Small intestine (tissue), 16 donors: ENCODE measurements at places on chromosomes 13 and 19. TPM values are rescaled to one million over a fixed set of nuclear protein-coding genes. Genes with fewer than 3 reads are reported as not detected.

- no peak for DNase-seq
These were observed 22.6 kb downstream of the CYP2F1 start for GRCh38 chr19:41136636-41137455.

GRCh38 chr19:43755256-43755801 lies 567 bp upstream of the SMG9 start:
- peak; percentile 83 for DNase-seq

DNA sequence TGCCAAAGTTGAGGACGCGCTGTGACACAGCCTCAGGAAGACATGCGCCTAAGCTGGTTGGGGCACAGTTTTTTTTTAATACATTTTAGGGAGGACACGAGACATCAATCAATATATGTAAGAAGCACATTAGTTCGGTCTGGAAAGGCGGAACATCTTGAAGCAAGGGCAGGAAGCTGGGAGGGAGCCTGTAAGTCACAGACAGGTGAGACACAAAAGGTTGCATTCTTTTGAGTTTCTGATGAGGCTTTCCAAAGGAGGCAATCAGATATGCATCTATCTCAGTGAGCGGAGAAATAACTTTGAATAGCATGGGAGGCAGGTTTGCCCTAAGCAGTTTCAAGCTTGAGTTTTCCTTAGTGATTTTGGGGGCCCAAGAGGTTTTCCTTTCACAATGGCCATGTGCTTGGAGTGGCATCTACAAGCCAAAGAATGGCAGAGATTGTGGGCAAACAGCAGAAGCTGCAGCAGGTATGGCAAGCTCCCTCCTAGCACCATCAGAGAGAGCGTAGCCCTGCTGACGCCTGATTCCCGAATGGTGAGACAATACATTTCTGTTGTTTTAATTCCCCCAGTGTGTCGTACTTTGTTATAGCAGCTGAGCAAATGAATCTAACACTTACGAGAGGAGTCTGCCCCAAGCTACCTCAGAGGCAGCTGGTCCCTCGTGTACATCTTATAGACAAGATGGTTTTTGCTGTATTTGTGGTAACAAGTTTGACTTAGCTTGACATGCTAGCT lies 99.5 kb upstream of the TMTC4 start:
- DNase-seq: no peak

DNA sequence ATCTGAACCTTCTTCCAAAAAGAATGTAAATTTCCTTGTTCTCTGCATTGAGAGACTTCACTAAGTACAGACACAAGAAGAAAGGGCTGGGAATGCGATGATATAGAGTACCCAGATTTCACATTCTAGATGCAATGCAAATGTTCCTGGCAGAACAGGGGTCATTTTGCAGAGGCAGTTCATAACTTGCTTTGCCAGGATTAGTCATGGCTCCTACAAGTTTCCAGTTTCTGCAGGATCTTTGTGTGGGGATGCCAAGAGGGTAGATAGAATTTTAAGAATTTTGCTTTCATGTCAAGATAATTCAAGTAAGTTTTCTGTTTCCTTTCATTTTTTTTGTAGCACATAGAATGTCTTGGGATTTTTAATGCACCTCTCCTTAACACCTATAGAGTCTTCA lies 181.2 kb downstream of the FGF9 start:
- DNase-seq: no peak

DNA sequence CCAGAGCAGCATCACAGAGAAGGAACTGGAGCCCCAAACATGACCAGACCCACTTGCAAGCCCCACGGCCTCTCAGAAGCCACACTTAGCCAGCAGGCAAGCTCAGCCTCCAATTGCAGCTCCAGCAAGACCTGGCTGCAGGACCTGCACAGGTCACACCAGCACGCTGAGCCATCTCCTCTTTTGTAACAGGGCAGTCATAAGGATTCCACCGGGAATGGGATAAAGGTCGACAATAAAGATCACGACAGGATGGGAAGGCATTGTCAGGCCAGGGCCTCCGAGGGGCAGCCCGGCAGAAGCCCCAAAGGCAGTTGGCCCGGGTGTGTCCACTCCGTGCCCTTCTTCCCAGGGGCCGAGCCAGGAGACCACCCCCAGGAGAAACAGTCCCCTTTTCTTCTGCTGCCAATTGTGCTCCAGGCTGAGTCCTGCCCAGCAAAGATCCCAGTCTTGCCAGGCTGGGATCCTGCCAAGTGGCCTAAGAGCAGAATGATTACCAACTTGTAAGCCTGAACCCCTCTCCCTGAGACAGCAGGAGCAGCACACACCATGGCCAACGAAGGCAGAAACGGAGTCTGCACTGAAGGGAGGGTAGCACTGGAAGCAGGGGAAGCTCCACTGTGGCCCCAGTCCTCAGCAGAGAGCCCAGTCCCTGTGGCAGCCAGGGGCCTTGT lies 12.5 kb downstream of the PEPD start:
- DNase-seq: no peak

- DNase-seq: no peak
These were observed 31.2 kb downstream of the ZNF536 start for GRCh38 chr19:30403203-30403985.

GRCh38 chr13:114069376-114070097 lies 62.9 kb downstream of the RASA3 start:
- DNase-seq: no peak

GRCh38 chr13:78700121-78700910 lies 41.4 kb upstream of the OBI1 start:
- DNase-seq: no peak

GRCh38 chr13:91247768-91248167 lies 99.7 kb upstream of the MIR17HG start:
- peak; percentile 6 for DNase-seq

- DNase-seq: peak; percentile 59
These were observed 678 bp downstream of the ISOC2 start for GRCh38 chr19:55460670-55461258.

DNA sequence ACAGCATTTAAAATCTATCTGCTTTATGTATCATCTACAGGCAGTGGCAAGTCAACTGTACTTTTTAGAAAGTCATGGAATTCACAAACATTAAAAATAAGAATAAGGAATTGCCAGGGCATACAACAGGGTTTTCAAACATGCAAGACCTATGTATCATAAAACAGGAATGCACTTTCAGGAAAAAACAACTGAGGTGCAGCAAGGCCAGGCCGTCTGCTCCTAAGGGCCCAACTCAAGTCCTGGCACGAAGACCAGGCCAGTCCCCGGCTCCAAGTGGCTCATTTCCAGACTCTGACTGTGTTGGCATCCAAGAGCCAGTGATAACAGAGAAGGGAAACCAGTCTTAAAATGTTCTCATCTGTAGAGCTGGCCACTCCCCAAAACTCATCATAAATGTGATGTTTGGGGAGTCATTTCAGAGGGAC lies 7.1 kb downstream of the RFX2 start:
- DNase-seq: no peak

DNA sequence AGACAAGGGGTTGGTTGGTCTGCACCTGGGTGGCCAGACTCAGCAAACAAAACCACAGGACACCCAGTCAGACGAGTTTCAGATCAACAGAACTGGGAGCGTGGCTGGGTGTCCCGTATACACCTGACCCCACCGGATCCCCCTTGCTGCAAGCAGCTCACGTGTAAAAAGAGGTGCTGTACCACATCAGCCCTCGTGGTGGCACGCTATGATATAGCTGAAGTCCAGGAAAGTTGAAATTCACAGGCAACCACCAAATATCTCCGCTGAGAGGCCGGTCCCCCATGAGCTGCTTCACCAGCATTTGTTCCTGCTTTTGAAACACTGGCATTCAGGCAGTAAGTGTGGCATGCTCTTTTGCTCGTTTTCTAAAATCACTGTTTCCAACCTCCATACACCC lies 92.3 kb downstream of the TUBA3C start:
- no peak for DNase-seq

GRCh38 chr13:48412881-48413351 lies at the start of gene LPAR6:
Gene LPAR6 (minus strand): TSS chr13:48413113. CDS start chr13:48412423, 690 bp downstream.
- peak; percentile 62 for DNase-seq

GRCh38 chr13:21014502-21015170 lies 46.8 kb downstream of the LATS2 start:
- no peak for DNase-seq

DNA sequence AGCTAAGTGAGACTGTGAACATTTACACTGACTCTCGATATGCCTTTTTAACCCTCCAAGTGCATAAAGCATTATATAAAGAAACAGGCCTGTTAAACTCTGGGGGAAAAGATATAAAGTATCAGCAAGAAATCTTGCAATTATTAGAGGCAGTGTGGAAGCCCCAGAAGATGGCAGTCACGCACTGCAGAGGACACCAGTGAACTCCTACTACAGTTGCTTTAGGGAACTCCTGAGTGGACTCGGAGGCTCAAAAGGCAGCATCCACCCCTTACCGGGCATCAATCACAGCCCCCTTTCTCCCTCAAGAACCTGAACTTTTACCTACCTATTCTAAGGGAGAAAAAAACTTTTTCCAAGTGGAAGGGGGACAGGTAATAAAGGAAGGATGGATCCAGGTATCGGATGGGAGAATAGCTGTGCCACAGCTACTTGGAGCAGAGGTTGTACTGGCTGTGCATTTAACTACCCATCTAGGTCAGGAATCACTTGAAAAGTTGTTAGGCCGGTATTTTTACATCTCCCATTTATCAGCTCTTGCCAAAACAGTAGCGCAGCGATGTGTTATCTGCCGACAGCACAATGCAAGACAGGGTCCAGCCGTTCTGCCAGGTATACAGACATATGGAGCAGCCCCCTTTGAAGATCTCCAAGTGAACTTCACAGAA lies 80.1 kb downstream of the ZNF486 start:
- DNase-seq: no peak

DNA sequence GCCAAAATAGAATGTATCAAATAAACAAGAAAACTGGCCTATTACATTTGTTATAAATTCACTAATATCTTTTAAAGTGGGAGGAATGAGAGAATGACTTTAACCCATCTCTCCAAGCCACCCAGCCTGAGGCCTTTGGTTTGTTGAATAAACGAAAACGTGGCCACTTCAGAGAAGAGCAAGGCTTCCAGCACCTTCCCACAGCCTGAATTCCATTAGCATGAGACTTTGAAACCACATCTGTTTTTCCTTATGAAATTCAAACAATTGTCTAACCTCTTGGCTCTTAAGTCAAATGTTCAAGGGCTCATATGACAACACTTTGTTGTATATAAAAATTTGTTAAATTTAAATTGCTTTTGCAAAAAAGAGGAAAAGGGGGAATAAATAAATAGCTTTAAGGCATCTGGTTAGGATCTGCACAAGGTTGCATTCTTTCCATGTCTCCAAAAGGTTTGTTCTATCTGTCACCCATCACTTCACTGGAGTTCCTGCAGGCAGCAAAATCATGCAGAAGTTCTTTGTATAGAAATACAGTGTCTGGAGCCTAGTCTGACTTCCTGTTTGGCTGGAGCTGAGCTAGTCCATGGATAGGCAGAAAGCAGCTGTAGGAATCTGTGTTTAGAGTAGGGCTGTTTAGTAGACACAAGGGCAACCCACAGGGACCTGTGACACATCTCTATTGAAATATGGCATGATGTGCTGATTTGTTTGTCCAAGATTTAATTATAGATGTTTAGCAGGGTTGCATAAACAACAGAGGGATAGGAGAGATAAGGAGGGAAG lies 502.3 kb downstream of the KCTD12 start:
- peak; percentile 5 for DNase-seq

DNA sequence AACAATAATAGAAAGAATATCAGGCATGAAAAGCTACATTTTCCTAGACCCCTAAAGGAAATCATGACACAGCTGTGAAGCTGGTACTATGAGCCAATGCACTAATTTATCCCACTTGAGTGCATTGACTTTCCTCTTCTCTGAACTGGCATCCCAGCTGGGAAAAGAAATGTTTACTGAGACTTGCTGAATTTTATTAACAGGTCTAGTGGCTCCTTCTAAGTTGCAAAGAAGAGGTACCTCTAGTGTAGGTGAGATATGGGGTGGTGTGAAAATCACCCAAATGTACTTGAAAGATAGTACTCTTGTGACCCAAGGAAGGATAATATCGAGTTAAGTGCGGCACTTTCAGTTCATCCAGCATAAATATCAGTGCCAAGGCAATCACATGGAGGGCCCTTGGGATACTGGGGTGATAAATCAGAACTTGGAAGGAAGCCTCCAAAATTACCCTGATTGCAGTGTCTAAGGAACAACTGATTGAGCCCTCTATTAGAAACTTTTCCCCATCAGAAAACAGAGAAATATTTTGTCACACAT lies 369.2 kb downstream of the PCDH9 start:
- DNase-seq: no peak

DNA sequence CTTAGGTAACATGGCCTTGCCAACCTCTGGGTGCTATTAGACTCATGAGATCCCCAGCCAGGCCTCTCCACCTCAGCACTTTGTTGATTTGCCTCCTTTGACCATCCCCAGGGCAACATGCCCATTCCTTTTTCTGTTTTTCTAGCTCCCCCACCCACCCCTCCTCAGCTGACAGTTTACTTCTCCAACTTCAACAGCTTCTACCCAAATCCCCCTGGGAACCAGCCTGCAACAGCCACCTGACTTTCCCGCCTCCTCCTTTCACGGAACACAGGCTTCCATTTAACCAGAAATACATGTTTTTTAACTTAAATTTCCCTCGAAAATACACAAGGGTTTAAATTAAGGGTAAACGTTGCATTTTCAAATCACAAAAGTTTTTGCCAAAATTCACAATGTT lies 117.3 kb downstream of the DLEU7 start:
- no peak for DNase-seq

- DNase-seq: no peak
These were observed 33.7 kb downstream of the N4BP2L2 start for GRCh38 chr13:32504876-32505275.

DNA sequence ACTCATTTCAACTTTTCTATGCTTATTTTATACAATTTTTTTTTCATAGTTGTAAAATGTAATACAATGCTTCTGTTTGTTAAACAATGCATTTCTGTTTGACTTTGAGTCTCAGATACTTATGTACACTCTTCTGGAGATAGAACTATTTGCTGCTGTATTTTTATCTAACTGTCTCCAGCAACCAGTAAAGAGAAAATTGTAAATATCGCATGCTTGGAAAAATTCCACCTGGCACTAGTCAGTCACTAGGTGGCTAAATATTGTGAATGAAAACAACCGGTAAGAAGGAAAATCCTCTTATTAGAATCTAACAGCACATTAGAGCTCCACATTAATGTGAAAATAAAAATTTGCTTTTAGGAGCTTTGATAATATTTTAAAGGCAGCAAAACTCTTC lies 876.5 kb downstream of the PCDH9 start:
- DNase-seq: no peak

GRCh38 chr19:662207-662961 lies 630 bp downstream of the RNF126 start:
- DNase-seq: peak; percentile 80

- no peak for DNase-seq
These were observed 194.2 kb downstream of the RGCC start for GRCh38 chr13:41651413-41652058.

CRLF1 gene
- polyA plus RNA-seq: 22.3 TPM

ATP1A3 gene
- polyA plus RNA-seq: 1.3 TPM

SPTBN4 gene
- polyA plus RNA-seq: not detected

PRSS57 gene
- polyA plus RNA-seq: not detected

FXYD3 gene
- 803 TPM for polyA plus RNA-seq

ZNF729 gene
- polyA plus RNA-seq: 0.01 TPM

SLC25A23 gene
- polyA plus RNA-seq: 87.0 TPM

NLRP11 gene
- polyA plus RNA-seq: not detected
